ENCODE measurements at places on chromosomes 6 and 20.

- no peak for DNase-seq
Observed at GRCh38 chr20:62999580-62999979, 7.2 kb downstream of the BHLHE23 start.

GRCh38 chr6:142943711-142944123, 1.3 kb downstream of the HIVEP2 start:
- DNase-seq, result peak; percentile 9

- peak; percentile 60 for DNase-seq
Observed at GRCh38 chr6:27332692-27333641, 20.9 kb upstream of the POM121L2 start.

- DNase-seq, result no peak
Observed at GRCh38 chr20:57573894-57574293, 13.0 kb downstream of the PCK1 start.

DNA sequence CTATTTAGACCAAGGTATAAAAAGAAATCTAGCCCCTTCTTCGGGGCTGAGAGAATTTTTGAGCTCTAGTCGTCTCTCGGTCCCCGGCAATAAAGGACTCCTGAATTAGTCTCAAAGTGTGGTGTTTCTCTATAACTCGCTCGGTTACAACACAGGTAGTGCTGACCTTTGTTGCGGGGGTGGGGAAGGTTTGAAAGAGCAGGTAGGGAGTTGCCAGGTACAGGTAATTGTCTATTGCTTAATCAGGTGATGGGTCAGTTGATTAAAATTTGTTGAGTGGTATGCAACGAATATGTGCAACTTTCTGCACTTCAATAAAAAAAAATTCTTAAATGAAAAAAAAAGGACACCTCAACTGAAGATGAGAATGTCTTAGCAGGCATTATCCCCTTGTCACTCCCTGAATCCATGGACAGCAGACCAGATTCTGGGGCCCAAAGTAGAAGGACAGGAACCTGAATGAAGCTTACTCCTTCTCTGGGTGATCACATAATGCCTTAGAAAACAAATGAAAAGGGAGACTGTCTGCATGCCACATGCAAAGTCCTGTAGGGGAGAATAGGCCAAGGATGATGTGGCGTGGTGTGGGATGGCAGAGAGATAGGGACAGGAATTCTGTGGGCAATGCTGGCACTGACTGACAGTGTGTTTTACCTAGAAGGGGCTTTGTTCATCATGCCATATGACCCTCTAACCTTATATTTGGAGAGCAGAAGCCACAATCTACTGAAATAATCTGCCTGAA, 157.6 kb upstream of the OLIG3 start:
- DNase-seq, result no peak

All from fibroblast of skin of abdomen (primary cell).